ENCODE measurements at places on chromosomes 3 and 15.

DNA sequence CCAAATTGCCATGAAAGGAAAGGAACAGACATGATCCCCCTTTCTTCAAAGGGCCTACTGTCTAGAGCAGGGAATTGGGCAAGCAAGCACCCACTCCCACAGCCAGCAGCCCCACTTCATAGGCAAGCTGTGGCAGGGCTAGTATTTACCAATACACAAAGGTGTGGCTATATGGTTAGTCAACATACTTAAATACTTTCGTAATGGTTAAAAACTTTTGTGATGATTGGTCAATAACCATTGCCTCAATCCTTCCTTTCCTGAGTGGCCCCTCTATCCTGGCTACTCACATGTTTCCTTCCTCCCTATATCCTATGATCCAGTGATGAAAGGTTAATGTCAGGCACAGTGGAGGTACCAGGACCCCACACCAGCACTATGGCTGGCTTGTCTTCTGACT, 30.1 kb upstream of the ARL8B start:
- no peak for DNase-seq
- H3K36me3 ChIP-seq: no peaks in the 10 kb centered on the region
- H3K27ac ChIP-seq: no peak overlapping the region
- no peaks in the 10 kb centered on the region for H3K4me1 ChIP-seq
- no peak overlapping the region for H3K4me3 ChIP-seq
- H3K27me3 ChIP-seq: no peaks in the 10 kb centered on the region

DNA sequence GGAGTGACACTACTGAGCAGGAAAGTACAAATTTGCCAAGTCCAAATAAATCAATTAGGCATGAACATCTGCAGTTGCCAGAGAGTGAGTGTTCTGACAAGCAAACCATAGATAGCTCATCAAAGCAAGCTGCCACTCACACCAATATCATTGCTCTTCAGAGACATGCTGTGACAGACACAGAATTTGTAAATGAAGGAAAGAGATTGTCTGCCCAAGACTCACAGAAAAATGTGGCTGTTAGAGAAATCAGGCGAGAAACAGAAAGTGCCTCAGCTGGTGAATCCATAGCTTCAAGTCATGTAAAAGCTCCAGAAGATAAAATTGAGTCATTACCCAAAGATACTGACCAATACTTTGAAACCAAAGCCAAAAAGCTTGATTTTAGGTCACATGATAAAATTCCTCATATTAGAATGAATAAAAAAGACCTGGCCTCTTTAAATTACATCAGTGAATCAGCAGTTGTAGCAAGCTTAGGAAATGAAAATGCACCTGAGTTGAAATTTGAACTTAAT, 50.8 kb downstream of the CRYBG3 start:
- H3K4me3 ChIP-seq: no peak overlapping the region
- no peak for DNase-seq
- H3K4me1 ChIP-seq: no peaks in the 10 kb centered on the region
- H3K27me3 ChIP-seq: no peaks in the 10 kb centered on the region
- H3K27ac ChIP-seq: no peak overlapping the region
- H3K36me3 ChIP-seq: 0 out of 2 replicates have a peak, but pooled peaks cover 6% of the 10 kb centered on the region

DNA sequence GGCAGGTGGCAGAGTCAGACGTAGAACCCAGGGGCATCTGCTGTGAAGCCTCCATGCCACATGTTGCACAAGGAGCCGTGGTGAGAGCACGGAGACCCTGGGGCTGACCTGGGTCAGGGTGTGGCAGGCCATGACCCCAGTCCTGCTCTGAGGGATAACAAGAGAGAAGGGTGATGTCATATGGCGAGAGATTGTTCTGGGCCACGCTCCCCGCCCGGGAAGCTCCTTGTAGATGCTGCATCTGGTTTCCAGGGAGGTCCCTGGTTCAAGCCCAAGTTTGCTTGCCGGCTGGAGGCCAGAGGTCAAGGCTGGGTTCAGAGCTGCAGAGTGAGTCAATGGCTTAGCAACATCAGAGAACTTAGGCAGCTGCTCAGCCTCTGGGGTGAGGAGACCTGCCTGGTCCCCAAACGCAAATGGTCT, 17.3 kb downstream of the FGD5 start:
- H3K4me3 ChIP-seq: no peak overlapping the region
- H3K27me3 ChIP-seq: peaks cover 48% of the 10 kb centered on the region
- H3K27ac ChIP-seq: no peak overlapping the region
- DNase-seq: no peak
- no peaks in the 10 kb centered on the region for H3K4me1 ChIP-seq
- H3K36me3 ChIP-seq: no peaks in the 10 kb centered on the region

DNA sequence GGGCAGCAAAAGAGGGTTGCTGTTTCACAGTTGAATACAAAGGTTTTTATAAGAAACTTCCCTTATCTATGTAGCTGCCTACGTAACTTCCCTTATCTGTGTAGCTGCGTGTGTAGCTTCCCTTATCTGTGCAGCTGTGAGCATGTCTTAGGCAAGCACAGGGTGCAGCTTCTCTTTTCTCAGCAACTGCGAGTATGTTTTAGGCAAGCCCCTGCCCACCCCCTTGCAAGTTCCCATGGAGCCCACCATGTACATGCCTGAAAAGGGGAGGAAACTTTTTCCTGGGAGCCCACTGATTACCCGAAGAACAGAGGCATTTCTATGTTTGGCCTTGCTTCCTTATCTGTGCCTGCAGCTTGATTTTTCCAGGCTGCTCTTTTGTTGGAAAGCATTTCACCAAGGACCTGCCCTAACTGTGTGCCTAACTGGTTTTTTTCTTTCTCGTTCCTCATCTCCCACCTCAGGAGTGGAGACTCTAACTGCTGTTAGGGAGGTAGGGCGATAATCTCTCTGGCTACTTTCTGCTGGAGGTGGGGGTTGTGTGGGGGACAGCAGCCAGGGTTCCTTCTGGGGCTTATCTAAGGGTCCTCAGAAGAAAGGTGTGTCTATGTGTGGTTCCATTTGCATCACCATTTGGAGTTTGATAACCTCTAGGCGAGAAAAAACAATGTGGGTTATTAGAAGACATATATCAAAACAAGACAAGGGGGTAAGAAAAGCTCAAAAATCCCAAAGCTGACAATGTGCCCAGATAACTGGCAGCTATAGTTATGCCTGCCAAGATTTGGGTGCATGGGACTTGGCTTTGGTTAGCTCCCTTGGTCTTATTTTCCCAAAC, 26.0 kb downstream of the SORD start:
- H3K4me3 ChIP-seq: no peak overlapping the region
- H3K36me3 ChIP-seq: no peaks in the 10 kb centered on the region
- H3K27me3 ChIP-seq: no peaks in the 10 kb centered on the region
- DNase-seq: no peak
- no peaks in the 10 kb centered on the region for H3K4me1 ChIP-seq

DNA sequence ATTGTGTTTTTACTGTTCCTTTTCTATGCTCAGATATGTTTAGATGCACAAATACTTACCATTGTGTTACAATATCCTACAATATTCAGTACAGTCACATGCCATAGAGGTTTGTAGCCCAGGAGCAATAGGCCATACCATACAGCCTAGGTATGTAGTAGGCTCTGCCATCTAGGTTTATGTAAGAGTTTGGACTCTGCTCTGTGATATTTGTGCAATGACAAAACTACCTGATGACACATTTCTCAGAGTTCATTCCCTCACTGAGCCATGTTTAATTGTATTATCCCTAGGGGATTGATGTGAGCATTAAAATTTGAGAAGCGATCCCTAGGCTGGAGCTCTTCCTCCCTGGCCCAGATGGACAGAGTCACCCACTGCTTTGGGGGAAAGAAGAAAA, 270.0 kb upstream of the PROK2 start:
- H3K4me3 ChIP-seq: no peak overlapping the region
- H3K27me3 ChIP-seq: no peaks in the 10 kb centered on the region
- no peaks in the 10 kb centered on the region for H3K36me3 ChIP-seq
- no peaks in the 10 kb centered on the region for H3K4me1 ChIP-seq
- H3K27ac ChIP-seq: no peak overlapping the region

Measured in PC-9 (cell line).